Esophagus squamous epithelium (tissue), 5 donors: ENCODE measurements at places on chromosomes 3 and 15.

GRCh38 chr3:188123170-188123905 is 30.6 kb upstream of the LPP start:
- DNase-seq: no peak

DNA sequence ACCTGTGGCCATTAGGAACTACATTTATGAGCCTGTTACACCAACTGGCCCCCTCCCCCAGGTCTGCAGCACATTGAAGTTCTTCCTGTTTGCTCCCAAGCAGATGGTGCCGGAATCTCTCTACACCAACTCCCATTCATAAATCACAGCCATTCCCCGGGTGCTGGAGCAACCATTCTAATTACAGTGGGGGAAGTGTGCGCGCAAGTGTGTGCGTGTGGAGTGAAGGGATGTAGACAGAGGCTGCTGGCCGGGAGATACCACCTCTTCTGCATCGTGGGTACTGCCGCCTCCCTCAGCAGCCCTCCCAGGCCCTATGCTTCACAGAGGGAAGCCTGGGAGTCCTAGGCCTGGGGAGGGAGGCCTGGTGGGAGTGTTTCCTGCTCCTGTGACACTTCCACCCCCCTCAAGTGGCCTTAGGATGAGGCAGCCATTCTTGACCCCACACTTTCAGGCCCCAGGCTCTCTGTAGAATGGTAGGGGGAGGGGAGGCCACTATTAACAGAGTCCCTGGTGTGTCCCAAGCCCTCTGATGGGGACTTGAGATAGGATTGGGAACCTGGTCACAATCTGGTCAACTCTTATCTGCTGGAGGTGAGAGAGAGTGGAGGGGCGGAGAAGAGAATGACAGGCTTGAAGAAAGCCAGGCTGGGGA is 69.1 kb downstream of the MAGEF1 start:
- DNase-seq: no peak

DNA sequence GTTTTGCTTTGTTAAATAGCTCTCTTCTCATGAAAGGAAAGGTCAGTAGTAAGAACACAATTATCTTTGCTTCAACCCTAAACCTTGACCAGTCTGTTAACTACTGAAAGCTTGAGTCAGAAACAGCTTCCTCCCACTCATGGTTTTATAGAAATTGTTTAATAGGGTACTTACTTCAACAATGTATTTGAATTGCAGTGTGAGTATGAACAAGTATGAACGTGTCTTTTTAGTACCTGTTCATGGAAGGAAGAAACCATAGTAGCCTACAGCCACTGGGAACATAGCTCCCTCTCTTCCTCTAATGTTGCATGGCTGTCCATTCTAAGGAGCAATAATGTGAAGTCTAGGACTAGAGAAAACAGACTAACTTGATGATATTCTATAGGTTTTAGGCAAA is 311.0 kb downstream of the MCTP2 start:
- no peak for DNase-seq

GRCh38 chr3:143883151-143883550 is 34.9 kb upstream of the SLC9A9 start:
- DNase-seq: no peak

DNA sequence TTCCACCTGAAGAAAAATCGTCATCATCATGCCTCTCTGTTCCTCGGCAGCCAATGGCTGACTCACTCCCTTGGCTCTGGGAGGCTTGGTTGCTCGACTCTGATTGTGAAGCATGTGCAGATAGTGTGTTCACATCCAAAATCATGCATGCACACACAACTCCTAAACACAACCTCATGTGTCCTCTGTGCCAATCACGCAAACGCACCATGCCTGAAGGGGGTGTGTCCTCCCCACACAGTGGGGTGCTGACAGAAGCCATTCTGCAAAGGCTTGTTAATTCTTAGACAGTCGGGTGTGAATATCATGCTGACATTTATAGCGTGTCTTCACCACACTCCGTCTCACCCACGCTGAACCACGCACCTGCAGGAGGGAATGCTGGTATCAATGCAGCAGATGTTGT is 11.4 kb upstream of the CCDC174 start:
- DNase-seq: no peak

DNA sequence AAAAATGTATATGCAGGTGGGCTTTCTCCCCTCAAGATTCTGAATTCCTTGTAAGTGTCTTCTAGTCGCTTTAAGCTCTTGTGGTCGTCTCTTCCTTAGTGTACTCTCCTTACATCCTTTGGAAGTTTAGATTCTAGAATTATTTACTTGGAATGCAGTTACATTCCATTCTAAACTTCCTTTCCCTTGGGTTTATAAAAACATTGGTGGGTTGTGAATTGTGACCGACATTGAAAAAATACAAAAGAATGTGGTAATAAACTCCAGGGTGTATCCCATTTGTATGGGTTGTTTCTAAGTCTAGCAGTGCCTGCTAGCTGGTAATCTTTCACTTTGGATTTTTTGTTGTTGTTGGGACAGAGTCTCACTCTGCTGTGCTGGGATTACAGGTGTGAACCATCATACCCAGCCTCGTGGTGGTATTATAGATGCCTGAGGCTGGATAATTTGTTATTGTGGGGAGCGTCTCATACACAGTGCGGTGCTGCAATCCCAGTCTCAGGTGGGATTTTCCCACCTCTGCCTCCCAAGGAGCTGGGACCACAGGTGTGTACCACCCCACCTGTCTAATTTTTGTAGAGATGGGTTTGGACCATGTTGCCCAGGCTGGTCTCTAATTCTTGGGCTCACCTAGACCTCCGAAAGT is 9.1 kb downstream of the CHD2 start:
- no peak for DNase-seq

DNA sequence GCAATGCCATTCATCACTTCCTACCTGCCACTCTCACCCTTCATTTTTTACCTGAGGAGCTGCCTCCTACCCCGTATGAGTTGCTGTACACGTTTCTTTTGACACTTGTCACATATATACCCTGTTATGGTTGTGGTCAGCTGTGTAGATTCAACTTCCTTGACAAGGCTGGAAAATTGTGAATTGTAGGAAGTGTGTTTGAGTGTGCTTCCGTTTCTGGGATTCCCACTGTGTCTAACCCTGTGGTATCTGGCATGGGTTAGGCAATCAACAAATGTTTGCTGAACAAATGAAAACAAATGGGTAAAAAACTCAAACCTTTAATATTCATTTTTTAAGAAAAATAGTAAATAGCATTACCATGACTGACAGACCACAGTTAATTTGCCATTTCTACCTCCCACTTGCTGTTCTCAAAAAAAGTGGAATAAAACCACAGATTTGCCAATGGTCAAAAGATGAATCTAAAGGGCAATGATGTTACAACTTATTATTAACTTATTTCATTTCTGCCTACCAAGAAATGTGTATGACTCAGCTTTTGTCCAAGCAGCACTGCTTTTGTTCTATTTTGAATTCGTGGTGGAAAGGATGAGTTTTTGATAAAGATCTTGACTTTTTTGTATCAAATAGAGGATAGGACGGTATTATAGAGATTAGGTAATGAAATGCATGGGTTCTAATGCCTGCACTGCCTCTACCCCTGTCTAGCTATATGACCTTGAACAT is 404.6 kb downstream of the LPP start:
- DNase-seq: no peak

DNA sequence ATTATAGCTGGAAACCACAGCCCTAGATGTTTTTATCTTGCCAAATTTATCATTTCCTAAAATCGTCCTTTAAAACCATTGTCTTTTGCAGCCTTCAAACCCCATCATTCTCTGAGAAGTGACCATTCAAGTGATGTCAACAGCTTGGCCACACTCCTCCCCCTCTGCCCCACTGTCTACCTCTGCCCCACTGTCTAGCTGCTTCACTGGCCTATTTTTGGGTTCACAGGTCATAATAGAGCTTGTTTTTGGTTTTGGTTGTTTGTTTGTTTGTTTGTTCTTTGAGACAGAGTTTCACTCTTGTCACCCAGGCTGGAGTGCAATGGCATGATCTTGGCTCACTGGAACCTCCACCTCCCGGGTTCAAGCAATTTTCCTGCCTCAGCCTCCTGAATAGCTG is 93.2 kb upstream of the IL12A start:
- no peak for DNase-seq

DNA sequence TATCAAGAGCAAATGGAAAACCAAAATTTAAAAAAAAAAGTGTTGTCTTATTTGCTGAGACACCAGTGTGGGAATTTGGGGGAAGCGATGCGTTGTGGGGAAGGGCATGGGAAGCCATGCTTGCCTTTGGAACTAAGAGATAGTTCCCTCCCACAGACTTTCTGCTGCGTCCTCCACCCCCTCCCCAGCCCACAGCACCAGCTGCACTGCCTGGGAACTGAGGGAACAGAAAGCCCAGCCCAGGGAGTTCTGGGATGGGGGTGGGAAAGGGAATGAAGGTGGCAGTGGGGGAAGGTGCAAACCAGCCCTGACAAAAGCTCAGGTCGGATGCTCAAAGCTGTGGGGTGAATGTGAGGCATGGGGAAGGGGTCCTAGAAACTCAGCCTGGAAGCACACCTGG is 8.1 kb upstream of the NTRK3 start:
- no peak for DNase-seq

GRCh38 chr3:110743202-110743601 is 328.4 kb upstream of the NECTIN3 start:
- DNase-seq: no peak

GRCh38 chr3:118765636-118766305 is 268.9 kb downstream of the IGSF11 start:
- no peak for DNase-seq

DNA sequence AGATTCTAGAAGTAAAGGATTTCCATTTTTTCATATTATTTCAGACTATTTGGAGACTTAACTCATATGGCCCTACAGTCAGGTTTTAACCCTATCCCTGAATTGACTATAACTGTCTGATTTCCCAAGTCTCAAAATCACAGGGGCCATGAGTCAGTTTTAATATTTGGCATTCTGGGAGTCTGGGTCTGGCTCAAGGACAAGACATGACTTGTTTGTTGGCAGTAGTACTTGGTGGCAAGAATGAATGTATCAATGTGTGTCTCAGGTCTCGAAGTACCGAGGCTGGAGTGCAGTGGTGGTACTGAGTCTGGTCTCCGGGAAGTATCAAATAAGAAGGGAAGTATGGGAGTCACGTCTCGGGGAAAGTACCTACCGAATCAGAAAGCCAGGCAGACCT is 10.8 kb downstream of the UMPS start:
- DNase-seq: no peak

- DNase-seq: no peak
These were observed 12.9 kb downstream of the SLCO3A1 start for GRCh38 chr15:91866371-91866905.

DNA sequence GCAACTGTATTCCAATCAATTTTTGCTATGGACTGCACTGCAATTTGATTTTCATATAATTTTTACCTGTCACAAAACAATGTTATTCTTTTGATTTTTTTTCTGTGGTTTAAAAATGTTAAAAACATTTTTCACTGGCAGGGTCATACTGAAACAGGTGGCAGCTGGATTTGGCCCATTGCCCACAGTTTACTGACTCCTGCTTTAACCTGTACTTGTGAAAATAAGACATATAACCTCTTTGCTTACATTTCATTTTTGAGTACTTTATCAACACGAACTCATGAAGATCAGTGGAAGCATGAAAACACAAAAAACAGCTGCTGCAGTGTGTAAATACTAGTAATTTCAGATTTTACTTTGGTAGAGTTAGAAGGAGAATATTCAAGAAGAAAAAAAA is 313.1 kb downstream of the WDR72 start:
- no peak for DNase-seq

DNA sequence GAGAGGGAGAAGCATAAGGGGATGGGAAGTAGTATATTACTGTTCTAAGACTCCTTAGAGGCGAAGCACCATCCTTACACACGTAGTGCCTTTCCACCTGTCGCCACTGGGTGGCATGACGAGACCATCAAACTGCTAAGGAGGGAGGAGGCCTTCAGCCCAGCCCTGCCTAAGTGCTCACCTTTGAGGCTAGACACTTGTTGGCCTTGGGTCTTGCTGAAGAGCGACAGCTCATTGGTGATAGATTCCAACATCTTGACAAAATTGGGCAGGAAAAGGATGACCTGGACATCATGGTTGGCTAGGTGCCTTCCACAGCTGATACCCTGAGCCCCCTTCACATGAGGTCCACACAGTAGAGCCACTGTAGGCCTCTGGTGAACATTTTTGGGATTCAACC is 19.6 kb downstream of the CLK3 start:
- DNase-seq: no peak

- no peak for DNase-seq
These were observed 328.0 kb upstream of the CDIN1 start for GRCh38 chr15:36251450-36251849.

GRCh38 chr3:179898024-179898423 is 138.7 kb downstream of the PEX5L start:
- DNase-seq: no peak

DNA sequence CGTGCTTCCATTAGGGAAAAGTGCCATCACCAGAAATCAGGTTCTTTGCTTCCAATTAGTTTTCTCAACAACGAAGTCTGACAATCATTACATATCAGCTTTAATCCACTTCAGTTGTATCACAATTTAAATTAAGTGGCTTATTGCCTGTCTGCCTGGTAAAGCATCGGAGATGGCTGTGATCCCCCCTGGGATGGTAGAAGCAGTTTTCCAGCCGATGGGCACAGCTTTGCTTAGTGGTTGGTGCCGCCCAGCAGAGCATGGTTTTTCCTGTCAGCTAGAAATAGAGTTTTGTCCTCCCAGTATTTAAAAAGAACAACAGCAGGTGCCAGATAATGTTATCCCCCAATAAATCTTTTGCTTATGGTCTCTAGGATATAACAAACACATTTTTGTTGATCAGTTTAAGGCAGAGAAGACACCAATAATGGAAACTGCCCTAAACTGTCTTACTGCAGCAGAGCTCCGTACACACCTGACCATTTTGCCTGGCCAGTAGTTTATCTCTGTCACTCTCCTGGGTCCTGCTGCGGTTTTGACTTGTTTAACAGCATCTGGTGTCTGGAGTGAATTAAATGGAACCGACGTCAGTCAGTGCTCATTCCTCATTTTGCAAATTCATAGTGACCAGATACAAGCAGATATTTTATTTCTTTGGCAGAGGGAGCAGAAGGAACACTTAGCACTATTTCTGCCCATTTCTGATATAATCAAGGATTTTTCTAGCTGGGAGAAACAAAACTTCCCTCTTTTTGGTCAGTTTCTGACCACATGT is 79.1 kb downstream of the SLC49A4 start:
- DNase-seq: no peak

DNA sequence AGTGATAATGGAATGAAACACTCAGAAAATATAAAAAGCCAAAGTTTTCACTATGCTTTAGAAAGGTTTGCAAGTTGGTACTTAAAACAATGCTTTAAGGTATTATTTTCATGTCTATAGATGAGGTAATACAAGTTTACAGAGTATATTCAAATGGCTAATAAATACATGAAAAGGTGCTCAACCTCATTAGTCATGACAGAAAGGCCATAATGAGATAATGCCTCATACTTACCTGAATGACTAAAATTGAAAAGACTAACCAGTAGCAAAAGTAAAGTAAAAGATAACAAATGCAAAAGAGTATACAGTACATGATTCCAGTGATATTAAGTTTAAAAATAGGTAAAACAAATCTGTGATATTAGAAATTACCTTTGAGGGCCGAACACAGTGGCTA is 163.8 kb downstream of the SUCLG2 start:
- DNase-seq: no peak

DNA sequence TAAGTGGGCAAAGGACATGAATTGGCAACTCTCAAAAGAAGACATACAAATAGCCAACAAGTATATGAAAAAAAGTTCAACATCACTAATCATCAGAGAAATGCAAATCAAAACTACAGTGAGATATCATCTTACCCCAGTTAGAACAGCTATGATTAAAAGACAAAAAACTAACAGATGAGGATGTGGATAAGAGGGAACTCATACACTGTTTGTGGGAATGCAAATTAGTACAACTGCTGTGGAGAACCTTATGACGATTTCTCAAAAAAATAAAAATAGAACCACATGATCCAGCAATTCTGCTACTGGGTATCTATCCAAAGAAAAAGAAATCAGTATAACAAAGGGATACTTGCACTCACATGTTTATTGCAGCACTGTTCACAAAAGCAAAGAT is 28.6 kb downstream of the NEK10 start:
- DNase-seq: no peak
